ENCODE measurements at places on chromosomes 12 and 14.

DNA sequence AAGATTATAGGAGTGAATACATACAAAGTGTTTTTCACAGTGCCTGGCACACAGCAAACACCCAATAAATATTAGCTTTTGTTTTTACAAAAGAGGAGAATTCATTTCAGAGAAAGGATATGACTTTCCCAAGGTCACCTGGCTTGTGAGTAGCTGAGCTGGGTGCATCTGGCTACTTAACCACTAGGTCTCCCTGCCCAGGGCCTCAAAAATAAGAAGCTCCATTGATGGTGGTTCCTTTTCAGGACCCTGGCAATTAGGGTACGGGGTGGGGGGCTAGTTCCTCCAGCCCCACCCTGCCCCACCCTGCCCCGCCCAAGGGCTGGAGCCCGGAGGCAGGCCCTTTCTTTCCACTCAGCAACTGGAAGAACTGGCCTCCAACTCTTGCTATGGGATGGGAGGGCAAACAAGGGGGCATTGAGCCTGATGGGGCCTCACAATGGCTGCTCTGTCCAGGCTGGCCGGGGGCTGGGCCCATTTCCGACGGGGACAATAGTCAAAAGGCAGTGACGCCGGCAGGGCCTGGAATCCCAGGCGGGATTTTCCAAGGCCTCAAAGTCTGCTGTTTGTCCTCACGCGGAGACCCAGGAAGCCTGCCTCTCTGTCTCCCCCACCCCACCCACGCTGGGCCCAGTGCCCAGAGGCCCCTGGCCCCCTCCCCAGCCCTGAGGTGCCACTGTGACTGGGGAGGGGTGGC, 8.2 kb upstream of the ATG101 start:
- no peak for DNase-seq

GRCh38 chr12:58537278-58537677, 383.0 kb downstream of the LRIG3 start:
- peak; percentile 81 for DNase-seq

DNA sequence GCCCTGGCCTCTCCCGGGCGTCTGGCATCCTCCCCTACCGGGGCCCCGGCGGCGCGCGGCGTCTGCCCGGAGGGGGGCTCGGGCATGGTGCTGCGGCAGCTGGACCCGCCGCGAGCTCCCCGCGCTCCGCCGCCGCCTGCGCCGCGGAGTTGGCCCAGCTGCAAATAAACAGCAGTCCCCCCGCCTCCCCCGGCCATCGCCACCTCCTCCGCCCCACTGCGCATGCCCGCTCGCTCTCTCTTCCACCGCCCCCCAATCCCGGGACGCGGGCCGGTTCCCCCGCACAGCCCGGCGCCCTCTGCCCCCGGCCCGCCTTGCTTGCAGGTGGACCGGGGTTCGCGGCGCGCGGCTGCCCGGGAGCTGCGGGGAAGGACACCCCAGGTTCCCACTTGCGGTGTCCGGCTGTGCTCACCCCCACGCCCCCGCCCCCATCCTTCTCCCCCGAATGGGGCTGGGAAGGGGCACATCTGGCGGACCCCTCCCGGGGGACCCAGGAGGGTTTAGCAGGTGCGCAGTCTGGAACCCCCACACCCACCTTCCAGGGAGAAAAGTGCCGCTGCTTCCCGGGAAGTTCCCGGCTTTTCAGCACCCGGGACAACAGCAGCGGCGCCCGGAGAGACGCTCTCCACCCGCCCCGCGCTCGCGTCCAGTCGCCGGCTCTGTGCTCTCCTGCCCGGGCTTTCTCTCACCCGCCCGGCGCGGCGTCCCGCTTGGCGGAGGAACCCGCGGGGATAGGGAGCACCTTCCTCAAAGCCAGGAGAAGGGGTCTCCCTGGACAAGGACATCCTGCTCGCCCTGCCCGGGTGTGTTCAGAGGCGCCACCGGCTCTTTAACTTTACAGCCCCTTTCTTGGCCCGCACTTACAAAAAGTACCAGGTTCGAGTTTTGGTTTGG, at the start of gene TMTC1:
TSS of gene TMTC1 (minus strand) at position 170 of the 894 bp plus-strand sequence. CDS start 191 bp downstream, outside the sequence.
- peak; percentile 65 for DNase-seq

DNA sequence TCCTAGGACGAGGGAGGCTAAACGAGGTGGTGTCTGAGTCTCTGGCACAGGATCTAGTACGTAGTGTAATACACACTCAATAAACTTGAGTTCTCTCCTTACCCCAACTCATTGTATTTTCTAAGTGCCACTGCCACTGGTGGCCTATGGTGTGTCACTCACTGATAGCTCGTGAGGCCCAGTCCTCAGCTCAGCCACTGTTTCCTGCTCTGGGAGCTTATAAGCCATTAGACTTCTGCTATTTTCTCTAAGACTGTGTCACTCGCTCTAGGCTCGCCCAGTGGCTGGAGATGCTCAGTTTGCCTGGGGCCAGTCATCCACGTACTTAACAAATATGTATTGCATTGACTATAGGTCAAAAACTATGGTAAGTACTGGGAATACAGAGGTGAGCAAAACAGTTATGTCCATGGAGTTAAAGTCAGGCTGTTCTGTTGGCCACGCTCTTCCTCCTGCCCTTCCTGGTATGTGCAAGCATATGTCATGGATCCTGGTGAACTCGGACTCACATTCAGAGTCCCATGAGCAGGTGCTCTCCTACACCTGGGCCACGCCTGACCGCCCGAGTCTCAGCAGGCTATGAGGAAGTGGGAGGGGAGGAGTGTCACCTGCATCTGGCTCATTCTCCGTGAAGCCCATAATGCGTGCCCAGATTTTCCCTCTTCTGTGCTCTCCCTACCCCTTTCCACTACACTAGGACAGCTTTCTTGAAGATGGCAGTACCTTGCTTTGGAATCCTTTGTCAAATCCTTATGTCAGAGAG, 41.6 kb downstream of the DEGS2 start:
- no peak for DNase-seq

DNA sequence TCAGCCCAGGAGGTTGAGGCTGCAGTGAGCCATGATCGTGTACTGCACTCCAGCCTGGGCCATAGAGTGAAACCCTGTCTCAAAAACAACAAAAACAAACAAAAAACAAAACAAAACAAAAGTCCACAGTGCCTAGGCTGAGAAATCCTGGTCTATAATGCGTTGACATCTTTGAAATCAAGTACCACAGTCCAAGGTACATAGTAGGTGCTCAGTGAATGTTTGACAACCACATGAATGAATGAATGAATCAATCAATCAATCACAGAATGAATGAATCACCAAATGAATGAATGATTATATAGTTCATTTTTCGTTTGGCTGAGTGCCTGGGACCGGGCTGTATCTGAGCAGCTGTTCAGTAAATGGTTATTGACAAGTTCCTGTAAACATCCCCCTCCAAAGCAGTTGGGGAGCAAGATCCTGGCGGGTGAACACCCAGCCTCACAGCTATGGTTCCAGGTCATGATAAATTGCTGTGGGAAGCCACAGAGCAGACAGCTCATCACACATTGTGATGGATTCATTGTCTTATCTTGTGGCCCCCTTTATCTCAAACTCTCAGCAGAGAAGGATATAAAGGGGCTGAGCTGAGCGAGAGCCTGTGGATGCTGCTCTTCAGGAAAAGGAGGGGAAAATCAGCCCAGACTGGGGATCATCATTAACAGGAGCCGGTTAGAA, 30.4 kb upstream of the IFT81 start:
- DNase-seq = no peak

DNA sequence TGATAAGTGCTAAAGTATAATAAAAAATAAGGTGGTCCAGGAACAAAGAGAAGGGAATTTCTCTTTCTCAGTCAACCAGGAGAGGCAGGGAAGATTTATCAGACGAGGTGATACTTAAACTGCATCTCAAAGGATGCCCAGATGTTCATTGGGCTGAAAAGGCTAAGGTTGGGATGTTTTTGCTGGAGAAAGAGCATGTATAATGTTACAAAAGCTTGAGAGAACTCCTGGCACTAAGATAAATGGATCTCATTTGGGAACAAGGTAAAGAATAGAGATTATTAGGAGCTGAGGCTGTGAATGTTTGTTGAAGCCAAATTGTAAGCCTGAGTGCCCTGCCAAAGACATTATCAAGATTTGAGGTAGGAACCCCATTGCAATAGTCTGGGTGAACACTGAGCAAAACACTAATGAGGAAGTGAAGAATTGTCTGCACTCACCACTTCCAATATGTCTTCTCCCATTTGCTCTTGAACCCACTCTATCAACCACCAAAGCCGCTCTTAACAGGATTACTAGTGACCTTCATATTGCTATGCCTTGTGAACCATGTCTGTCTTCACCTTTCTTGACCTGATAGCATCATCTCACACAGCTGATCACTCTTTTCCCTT, 149.0 kb upstream of the ARID2 start:
- DNase-seq = no peak

DNA sequence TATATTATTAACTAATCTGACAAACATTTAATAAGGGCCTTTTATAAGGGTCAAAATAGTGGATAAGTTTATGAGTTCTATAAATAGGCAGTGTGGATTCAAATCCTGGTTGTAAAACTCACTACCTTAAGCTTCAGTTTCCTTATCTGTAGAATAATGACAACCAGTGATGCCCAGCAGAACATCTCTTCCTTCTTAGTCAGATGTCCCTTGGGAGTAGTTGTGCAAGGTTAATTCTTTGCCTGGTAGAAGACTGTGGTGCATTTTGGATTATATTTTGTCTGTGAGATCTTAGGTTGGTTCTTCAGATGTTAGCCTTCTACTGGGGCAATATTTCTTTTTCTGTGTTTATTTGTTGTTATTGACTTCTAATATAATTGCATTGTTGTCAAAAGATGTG, 59.5 kb downstream of the ARID2 start:
- DNase-seq = peak; percentile 15

DNA sequence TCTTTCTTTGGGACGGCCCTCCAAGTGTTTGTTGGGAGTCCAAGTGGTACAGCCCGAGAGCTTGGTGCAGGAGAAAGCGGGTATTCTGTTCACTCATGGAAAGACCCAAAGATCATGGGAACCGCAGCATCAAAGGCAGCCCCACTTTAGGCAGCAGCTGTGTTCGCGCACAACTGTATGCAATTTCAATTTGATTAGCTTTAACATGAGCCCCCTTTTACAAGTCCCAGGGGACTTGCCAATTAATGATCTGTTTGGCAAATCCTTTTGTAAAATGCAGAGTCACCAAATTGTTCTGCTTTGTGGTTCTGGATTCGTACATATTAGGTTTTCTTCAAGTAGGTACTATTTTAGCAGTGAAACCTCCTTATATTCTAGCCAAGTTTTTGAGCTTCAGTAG, 217.7 kb downstream of the AACS start:
- no peak for DNase-seq

DNA sequence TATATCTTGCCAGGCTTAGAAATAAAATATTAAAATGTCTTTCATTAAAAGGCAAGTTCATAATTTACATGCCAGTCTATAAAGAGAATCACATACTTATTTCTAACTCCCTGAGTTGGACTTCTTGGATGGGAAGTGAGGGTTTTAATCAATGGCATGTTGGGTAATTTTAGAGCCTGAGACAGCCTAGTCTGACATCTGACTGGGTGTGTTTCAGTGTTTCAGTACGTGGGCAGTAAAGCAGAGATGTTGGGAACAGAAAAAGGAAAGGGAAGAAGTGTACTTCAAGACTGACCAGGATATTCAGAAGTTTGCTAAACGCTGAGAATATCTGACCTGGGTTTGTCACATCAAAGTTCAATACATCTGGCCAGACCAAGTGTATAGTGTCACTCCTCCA, 171.8 kb downstream of the BTG1 start:
- DNase-seq = no peak

DNA sequence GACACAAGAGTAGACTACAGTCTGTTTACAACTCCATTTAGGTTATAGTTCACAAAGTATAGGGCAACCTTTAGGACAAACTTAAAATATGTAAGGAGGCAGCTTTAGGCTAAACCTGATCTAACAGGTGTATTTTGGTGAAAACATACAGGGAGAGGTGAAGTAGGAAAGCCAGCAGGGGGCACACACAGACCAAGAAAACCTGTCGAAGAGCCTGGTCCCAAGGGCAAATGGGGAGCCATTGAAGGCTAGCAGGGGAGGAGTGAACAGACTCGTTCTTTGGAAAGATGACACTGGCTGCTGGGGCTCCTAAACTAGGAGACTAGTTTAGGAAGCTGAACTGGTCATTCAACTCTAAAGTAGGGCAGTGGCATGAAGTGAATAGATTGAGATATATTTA, 138.8 kb upstream of the WSCD2 start:
- no peak for DNase-seq

- DNase-seq = no peak
Observed at GRCh38 chr14:99971941-99972747, 93.1 kb upstream of the EVL start.

DNA sequence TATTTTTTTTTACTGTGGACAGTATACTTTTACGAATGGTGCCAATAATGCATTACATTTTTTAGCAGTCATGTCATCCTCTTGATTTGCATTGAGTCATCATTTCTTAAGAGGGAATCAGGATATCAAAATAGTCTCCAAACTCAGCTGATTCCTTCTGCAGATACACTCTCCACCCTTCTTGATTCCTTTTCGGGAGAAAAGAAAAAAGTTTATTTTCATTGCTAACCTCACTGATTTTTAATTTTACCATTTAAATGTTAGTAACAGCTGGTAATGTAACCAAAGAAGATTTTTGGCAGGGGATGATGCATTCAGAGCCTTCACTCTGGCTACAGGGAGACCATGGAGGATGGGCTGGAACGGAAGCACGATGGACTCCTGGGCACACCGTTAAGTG, 47.5 kb downstream of the MRPL42 start:
- DNase-seq = peak; percentile 82

DNA sequence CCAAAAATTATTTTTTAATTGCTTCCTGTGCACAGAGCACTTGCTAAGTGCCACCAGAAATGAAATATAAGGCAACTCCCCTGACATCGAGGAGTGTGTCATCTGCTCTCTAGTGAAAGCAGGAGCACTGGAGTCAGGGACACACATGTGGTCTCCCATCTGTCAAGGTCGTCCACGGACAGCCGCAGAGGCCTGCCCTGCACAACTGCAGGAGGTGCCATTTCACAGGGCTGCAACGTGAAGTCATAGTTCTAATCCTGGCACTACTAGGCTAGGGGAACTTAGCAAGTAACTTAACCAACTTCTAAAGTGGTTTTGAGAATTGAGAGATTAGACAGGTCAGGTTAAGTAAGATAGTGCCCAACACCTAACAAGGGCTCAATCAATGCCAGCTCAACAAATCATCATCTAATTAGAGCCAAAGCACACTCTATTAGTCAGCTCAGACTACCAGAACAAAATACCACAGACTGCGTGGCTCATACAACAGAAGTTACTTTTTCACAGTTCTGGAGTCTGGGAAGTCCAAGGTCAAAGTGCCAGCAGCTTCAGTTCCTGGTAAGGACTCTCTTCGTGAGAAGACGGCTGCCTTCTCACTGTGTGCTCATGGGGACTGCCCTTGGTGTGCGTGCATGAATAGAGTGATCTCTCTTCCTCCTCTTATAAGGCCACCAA, 30.7 kb downstream of the FOXN3 start:
- no peak for DNase-seq

GRCh38 chr14:81480741-81481140, 52.9 kb downstream of the SEL1L start:
- no peak for DNase-seq

Measured in HCEC 1CT (cell line).